Uterus (tissue), 4 donors: ENCODE measurements at places on chromosomes 6 and 20. TPM values are rescaled to one million over a fixed set of nuclear protein-coding genes. Genes with fewer than 3 reads are reported as not detected.

GRCh38 chr20:63868264-63868663, 3.2 kb downstream of the TPD52L2 start:
- DNase-seq: no peak

DNA sequence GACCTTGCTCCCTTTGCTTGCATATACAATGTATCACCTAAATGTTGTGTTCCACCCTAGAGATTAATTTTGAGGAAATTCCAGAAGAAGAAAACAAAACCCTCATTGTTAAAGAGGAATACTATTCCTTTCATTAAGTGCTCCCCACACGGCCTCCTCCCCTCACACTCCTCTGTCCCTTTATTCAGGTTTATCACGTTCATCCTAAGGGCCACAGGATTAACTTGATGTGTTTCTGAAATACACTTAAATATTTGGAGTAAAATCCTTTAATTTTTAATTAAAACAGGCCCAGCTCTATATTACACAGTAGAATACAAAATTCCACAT, 89.4 kb upstream of the MRPS10 start:
- no peak for DNase-seq

DNA sequence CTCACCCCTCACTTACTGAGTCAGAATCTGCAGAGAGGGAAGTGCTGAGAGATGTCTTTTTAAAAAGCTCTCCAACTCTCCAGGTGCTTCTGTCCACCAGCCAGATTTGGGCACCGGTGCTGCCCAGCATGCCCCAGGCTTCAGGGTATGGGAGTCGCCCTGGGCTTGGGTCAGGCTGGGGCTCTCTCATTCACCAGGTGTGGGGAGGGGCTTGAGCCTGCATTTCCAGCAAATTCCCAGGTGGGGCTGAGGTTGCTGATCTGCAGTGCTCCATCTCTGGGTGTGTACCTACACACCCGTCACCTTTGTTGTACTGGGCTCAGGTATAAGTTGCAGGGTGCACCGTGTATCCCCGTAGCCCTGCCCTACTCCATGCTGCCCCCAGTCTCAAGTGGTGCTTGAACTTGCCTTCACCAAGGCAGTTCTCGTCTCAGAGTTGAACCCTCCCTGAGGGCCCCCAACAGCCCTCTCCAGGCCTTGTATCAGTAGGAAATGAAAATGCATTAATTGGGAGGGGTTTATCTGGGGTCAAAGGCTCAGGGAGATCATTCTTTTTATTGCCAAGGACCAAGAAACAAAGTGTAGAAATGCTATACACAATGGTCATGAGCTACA, 23.5 kb downstream of the PPP1R3G start:
- DNase-seq: no peak

PCSK2 gene
- total RNA-seq: 0.37 TPM

GPR63 gene
- total RNA-seq: 5.5 TPM
